ENCODE measurements at places on chromosomes 3 and 15. TPM values are rescaled to one million over a fixed set of nuclear protein-coding genes. Genes with fewer than 3 reads are reported as not detected.

TTLL13 gene
- 1.4 TPM for total RNA-seq

SEMA3B gene
- total RNA-seq: 95.7 TPM

SLC28A1 gene
- total RNA-seq: 0.06 TPM

AGBL1 gene
- 8.7 TPM for total RNA-seq

RARB gene
- total RNA-seq: 24.5 TPM

ITGA11 gene
- 1.7 TPM for total RNA-seq

PARP15 gene
- 6.1 TPM for total RNA-seq

ANKUB1 gene
- total RNA-seq: 6.7 TPM

GOLGA8J gene
- 0.20 TPM for total RNA-seq
